ENCODE measurements at places on chromosomes 11 and 22. TPM values are rescaled to one million over a fixed set of nuclear protein-coding genes. Genes with fewer than 3 reads are reported as not detected.
A peak's percentile ranks its signal among the peaks of the same experiment; 100 is the strongest.

Gene RDX
- 3.8 TPM for polyA plus RNA-seq

Gene CTSW
- 1.3 TPM for polyA plus RNA-seq

GRCh38 chr11:117369534-117369933, 41.9 kb downstream of the CEP164 start:
- no peaks in the 10 kb centered on the region for H3K27me3 ChIP-seq
- H3K4me3 ChIP-seq = no peak overlapping the region
- no peak overlapping the region for H3K27ac ChIP-seq
- no peak for DNase-seq

GRCh38 chr11:123543797-123544196, 110.6 kb downstream of the SCN3B start:
- peaks cover 17% of the 10 kb centered on the region for H3K36me3 ChIP-seq
- H3K4me3 ChIP-seq = no peak overlapping the region
- H3K4me1 ChIP-seq = peaks cover 10% of the 10 kb centered on the region
- H3K27ac ChIP-seq = no peak overlapping the region
- no peak for DNase-seq

- no peaks in the 10 kb centered on the region for H3K36me3 ChIP-seq
- H3K27ac ChIP-seq = no peak overlapping the region
- H3K4me1 ChIP-seq = no peaks in the 10 kb centered on the region
- H3K27me3 ChIP-seq = no peaks in the 10 kb centered on the region
- no peak for DNase-seq
Measured at GRCh38 chr11:28514391-28514790, 406.2 kb downstream of the METTL15 start.

DNA sequence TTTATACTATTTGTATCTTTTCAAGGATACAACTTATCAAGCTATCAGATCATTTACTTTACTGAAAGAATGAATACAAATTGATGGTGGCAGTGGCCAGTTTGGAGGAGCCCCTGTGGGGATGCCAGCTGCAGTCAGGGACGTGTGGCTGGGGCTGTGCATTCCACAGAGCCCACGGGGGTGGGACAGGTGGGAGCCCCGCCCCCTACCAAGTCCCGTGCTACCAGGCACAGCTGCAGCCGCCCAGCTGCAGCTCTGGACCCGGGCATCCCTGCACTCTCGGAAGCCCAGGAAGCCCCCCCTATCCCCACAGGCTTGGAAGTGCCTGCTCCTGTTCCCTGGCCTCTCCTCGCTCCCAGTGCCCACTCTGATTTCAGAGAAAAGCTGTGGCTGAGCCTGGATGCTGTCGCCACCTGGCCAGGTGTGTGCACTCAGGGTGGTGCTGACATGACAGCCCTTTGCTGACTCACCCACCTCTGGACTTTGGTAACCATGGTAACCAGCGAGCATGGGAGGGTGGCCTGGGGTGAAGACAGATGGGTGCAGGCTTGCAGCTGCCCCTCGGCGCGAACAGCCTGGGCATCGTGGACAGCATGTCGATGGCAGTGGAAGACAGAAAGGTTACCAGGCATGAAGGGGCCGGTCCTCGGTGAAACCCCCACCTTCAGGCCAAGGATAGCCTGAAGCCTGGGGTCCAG, 138.1 kb downstream of the SBF2 start:
- H3K4me1 ChIP-seq = no peaks in the 10 kb centered on the region
- DNase-seq = no peak
- H3K4me3 ChIP-seq = no peak overlapping the region
- no peaks in the 10 kb centered on the region for H3K36me3 ChIP-seq
- no peak overlapping the region for H3K27ac ChIP-seq

Gene APOBEC3G
- 73.6 TPM for polyA plus RNA-seq

DNA sequence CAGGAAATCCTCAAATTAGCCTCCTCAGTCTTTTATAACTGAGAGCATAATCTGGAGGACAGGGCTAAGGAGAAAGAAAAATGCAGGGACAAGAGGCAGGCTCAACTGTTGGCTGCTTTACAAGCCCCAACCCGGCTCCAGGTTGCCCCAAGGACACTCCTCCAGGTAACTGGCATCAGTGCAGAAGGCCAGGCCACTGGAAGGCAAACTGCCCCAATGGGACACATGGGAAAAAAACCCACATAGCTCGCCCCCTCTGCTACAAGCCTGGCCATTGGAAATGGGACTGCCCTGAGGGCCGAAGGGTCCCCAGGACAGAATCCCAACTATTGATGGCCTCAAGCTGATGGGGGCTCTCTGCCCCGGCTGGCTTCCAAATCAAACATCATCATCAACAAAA, 17.9 kb upstream of the FBLN1 start:
- H3K4me1 ChIP-seq = no peaks in the 10 kb centered on the region
- DNase-seq = no peak
- H3K36me3 ChIP-seq = no peaks in the 10 kb centered on the region
- H3K4me3 ChIP-seq = no peak overlapping the region

DNA sequence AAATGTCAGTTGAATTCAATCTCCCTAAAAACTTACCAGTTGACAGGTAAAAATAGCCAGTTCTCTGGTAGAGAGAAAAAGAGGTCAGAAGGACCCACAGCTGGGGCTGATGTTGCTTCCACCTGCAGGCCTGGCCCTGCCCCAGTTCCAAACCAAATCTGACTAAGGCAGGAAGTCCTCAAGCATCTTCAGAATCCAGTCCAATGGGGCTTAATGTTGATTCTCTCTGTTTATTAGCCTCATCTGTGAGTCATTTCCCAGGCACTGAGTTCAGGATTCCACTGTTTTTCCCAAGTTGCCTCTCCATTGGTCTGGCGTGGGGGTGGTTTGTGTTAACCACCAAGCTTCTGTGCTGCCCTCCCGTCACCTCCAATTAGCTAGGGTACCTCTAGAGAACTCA, 601.8 kb downstream of the INSC start:
- no peaks in the 10 kb centered on the region for H3K4me1 ChIP-seq
- H3K27ac ChIP-seq = no peak overlapping the region
- H3K36me3 ChIP-seq = no peaks in the 10 kb centered on the region
- DNase-seq = no peak
- H3K27me3 ChIP-seq = no peaks in the 10 kb centered on the region

DNA sequence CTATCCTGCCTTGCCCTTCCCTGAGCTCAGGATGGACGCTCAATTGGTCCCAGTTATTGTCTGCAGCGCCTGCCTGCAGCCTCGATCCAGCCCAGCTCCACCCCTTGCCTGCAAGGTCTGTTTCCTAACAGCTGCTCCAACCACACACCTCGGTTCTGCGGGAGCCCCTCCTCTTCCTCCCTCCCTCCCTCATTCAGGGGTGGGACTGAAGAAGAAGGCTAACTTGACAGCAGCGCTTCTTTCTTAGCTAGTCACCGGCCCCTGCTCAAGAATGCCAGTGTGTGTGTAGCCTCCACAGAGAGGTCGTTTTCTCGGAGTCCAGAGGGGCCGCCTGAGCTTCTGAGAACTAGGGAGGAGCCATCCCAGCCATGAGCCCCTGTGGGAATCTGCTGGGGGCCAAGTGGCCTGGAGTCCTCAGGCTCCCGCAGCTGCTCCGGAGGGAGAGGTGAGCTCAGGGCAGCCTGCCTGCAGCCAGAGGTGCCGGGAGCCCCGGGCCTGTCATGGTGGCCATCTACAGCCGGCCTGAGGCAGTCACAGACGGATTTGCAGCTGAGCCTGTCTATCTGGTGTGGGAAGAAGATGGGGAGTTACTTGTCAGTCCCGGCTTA, 36.1 kb downstream of the LIMK2 start:
- H3K27ac ChIP-seq = peak overlapping the region; percentile 40
- peaks cover 11% of the 10 kb centered on the region for H3K4me1 ChIP-seq
- DNase-seq = peak; percentile 47
- peaks cover 53% of the 10 kb centered on the region for H3K36me3 ChIP-seq
- H3K4me3 ChIP-seq = no peak overlapping the region

- H3K4me1 ChIP-seq = peaks cover 26% of the 10 kb centered on the region
- H3K27ac ChIP-seq = peak overlapping the region; percentile 75
- H3K27me3 ChIP-seq = no peaks in the 10 kb centered on the region
- DNase-seq = peak; percentile 24
- peak overlapping the region; percentile 92 for H3K4me3 ChIP-seq
- H3K36me3 ChIP-seq = no peaks in the 10 kb centered on the region
Measured at GRCh38 chr11:110430267-110431050, 711 bp downstream of the FDX1 start.

GRCh38 chr11:10746871-10747270, 4.2 kb upstream of the CTR9 start:
- no peak overlapping the region for H3K4me3 ChIP-seq
- no peak for DNase-seq
- H3K27ac ChIP-seq = no peak overlapping the region
- no peaks in the 10 kb centered on the region for H3K36me3 ChIP-seq
- peaks cover 26% of the 10 kb centered on the region for H3K4me1 ChIP-seq
- no peaks in the 10 kb centered on the region for H3K27me3 ChIP-seq

Gene TRIM48
- polyA plus RNA-seq = not detected

DNA sequence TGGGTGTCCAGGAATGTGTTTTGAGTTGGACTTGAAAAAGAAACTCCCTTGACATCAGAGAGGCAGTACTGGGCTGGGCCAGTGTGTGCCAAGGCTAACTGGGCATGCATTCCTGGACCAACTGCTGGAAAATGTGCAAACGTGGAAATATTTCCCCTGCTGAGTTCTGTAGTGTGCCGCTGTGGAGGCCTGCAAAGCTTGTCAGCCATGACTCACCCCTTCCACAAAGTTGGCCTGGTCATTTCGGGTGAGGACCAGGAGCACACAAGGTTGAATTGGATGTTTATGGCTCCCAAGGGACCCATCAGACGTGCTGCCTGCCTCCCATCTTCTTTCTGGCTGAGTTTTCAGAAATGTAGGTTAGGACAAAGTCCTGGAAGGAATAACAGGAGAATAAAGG, 513.1 kb downstream of the MIAT start:
- H3K4me3 ChIP-seq = no peak overlapping the region
- H3K4me1 ChIP-seq = no peaks in the 10 kb centered on the region
- no peak for DNase-seq
- H3K36me3 ChIP-seq = no peaks in the 10 kb centered on the region
- H3K27me3 ChIP-seq = peaks cover 16% of the 10 kb centered on the region

Gene PDE2A
- 0.10 TPM for polyA plus RNA-seq

DNA sequence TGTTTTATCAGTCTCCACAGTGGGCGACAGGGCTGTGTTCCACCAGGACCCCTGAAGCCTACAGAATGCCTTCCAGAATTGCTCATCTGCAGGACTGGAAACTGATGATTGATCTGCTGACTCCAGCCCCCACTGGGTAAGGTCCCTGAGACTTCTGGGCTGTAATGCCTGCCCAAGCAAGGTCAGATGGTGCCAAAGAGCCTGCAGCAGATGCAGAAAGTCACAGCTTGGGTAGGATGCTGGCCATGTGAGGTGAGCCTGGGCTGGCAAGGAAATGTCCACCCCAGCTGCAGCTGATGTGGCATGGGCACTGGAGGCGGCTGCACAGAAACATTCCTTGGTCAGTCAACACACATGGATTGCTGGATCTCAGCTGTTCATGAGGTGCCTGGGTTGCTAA, 30.9 kb downstream of the LRRC32 start:
- no peak overlapping the region for H3K4me3 ChIP-seq
- H3K27me3 ChIP-seq = peaks cover 3% of the 10 kb centered on the region

GRCh38 chr11:69894648-69895047, 75.4 kb upstream of the FGF3 start:
- H3K27ac ChIP-seq = no peak overlapping the region
- no peaks in the 10 kb centered on the region for H3K4me1 ChIP-seq
- no peaks in the 10 kb centered on the region for H3K27me3 ChIP-seq
- no peak for DNase-seq

GRCh38 chr22:46971099-46971763, 208.8 kb downstream of the TBC1D22A start:
- peak; percentile 56 for DNase-seq
- H3K4me3 ChIP-seq = no peak overlapping the region
- H3K27me3 ChIP-seq = no peaks in the 10 kb centered on the region
- peaks cover 22% of the 10 kb centered on the region for H3K36me3 ChIP-seq

- no peaks in the 10 kb centered on the region for H3K27me3 ChIP-seq
- DNase-seq = peak; percentile 57
- no peaks in the 10 kb centered on the region for H3K36me3 ChIP-seq
- peaks cover 43% of the 10 kb centered on the region for H3K4me1 ChIP-seq
- H3K4me3 ChIP-seq = no peak overlapping the region
- no peak overlapping the region for H3K27ac ChIP-seq
Measured at GRCh38 chr11:110968348-110969062, 256.3 kb upstream of the ARHGAP20 start.

GRCh38 chr22:23122992-23123803, 18.6 kb downstream of the RSPH14 start:
- H3K27me3 ChIP-seq = no peaks in the 10 kb centered on the region
- no peak for DNase-seq
- H3K4me3 ChIP-seq = no peak overlapping the region
- H3K36me3 ChIP-seq = no peaks in the 10 kb centered on the region

- no peaks in the 10 kb centered on the region for H3K36me3 ChIP-seq
- H3K4me3 ChIP-seq = peak overlapping the region; percentile 66
- peak overlapping the region; percentile 18 for H3K27ac ChIP-seq
Measured at GRCh38 chr11:104917271-104918112, 19.2 kb upstream of the CASP12 start.

Gene FIBIN
- not detected for polyA plus RNA-seq

- H3K27me3 ChIP-seq = no peaks in the 10 kb centered on the region
- H3K36me3 ChIP-seq = peaks cover 14% of the 10 kb centered on the region
- no peak overlapping the region for H3K27ac ChIP-seq
Measured at GRCh38 chr11:78377625-78378418, 39.8 kb downstream of the GAB2 start.

GRCh38 chr22:20111045-20111688, 4.7 kb upstream of the RANBP1 start:
- H3K27ac ChIP-seq = peak overlapping the region; percentile 27
- H3K36me3 ChIP-seq = peaks cover 93% of the 10 kb centered on the region
- no peaks in the 10 kb centered on the region for H3K27me3 ChIP-seq
- H3K4me1 ChIP-seq = peaks cover 10% of the 10 kb centered on the region
- no peak overlapping the region for H3K4me3 ChIP-seq

- H3K27me3 ChIP-seq = no peaks in the 10 kb centered on the region
- peak overlapping the region; percentile 77 for H3K27ac ChIP-seq
- peaks cover 45% of the 10 kb centered on the region for H3K4me1 ChIP-seq
- H3K36me3 ChIP-seq = peaks cover 18% of the 10 kb centered on the region
- peak overlapping the region; percentile 54 for H3K4me3 ChIP-seq
Measured at GRCh38 chr22:50403701-50404101, 60.6 kb downstream of the PPP6R2 start.

DNA sequence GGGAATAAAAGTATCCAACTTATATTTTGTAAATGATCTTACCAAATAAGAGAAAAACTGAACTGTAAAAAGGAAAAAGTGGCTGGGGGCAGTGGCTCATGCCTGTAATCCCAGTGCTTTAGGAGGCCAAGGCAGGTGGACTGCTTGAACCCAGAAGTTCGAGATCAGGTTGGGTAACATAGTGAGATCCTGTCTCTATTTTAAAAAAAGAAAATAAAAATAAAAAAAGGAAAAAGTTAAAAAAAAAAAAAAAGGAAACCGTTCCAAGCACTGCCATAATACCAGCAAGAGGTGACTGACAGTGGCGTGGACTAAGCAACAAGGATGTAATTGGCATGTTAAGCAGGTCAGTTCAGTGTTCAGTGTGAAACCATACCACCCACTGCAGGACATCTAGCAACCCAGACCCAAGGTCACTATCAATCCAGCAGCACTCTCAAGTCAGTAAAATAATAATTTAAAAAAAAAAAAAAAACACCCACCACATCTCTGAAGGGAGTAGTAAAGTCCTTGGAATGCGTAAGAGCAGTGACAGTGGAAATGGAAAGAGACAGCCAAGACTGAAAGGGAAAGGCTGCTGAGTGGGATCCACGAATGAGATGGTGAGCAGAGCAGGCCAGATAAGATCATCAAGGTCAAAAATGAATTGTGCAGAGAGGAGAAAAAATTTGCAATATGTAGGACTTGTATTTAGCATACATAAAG, 43.6 kb downstream of the MAPK1 start:
- H3K4me1 ChIP-seq = peaks cover 25% of the 10 kb centered on the region
- DNase-seq = no peak
- H3K36me3 ChIP-seq = no peaks in the 10 kb centered on the region
